AG09319 (cell line): ENCODE measurements at places on chromosomes 3 and 15.
A peak's percentile ranks its signal among the peaks of the same experiment; 100 is the strongest.

DNA sequence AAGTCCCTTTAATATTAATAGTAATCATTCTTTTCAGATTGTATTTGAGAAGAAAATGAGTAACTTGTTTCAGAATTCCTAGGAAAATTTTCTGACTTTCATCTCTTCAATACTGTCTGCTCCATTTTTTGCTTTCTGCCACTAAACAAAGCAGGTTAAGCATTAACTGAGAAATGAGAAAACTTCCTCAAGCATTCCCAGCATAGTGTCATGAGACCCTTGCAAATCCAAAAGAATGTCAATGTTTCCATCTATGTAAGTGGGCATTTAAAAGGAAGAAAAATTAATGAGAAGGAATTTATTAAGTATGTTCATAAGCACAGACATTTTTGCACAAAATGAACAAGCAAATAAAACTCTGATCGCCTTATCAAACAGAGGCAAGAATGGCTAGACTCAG, 148.0 kb upstream of the STRIT1 start:
- no peak for DNase-seq

DNA sequence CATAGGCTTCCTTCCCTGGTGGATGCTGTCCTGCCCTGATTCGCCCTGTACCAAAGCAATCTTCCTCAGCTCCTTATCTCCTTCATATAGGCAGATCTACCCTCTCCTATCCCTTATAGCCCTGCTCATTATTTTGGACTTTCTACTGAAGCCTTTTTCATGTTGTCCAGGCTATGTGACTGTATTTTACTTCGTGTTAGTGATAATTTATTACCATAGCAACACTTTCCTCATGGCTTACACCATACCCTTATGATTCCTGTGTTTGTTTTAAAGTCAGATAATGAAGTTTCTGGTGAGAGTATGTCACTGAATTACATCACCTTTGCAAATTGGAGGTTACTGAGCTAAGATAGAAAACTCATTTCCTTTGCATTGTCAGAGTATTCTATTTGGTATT, 352.6 kb downstream of the NLGN1 start:
- no peak for DNase-seq

DNA sequence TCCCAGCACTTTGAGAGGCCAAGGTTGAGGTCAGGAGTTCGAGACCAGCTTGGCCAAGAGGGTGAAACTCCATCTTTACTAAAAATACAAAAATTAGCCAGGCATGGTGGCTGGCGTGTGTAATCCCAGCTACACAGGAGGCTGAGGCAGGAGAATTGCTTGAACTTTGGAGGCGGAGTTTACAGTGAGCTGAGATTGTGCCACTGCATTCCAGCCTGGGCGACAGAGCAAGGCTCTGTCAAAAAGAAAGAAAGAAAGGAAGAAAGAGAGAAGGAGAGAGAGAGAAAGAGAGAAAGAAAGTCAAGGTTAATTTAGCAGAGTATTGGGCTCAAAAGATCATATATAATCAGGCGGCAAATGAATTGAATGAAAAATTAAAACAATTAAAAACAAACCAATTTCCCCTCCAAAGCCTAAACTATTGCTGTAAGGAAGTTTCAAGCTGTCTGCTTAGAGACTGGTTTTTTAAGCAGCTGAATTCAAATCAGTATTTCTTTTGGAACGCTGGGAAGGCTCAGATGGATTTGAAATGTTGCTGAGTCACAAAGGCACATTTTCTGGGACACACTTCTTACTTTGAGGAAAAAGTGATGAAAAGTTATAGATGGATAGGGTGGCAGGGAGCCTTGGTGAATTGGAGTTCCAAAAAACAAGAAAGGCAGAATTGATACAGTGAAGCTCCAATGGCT, 81.3 kb upstream of the BHLHE40 start:
- no peak for DNase-seq

DNA sequence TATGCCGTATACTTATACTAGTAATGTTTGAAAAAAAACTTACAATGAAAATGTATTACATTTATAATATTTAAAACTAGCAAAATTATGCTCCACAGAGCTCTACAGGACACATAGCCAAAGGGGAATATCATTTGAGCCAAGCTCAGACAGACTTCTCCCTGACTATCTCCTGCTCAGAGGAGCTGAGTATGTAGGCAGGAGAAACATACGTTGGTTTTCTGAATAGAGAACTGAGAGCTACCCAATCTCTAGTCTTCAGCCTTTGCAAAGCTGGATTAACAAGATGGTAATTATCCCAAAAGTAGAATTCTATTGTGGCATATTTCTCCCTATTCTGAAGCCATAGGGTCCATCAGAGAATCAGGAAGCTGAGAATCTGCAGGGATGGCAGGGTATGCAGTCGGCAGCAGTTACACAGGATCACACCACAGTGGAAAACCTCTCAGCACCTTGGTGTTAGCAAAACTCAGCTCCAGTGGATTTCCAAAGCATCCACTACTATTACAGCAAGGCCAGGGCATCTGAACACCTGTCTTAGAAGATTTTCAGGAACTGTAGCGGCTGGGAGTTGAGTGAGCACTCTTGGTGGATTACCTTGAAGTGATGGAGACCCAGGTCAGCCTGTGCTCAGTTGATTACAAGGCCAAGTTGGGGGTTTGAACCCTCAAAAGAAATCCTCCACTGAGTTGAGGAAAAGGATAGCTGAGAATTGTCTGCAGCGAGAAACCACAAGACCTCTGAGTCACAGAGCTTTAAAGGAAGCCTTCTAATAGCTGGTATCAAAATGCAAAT, 30.1 kb downstream of the GPR15 start:
- no peak for DNase-seq

DNA sequence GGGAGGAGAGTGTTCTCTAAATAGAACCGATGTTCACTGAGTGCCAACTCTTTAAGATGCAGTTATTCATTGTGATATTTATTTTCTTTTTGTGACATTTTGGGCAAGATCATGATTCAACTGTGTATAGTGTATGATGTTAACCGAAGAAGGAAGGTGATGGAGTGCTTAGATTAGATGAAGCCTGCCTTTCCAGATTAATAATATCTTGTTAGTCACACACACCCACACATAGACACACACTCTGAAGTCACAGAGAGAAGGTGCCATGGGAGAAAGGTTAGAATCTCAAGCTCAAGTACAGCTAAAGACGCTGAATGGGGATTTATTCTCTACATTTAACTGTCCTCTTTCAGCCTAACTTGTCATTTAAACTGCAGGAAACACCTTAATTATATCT, 77.0 kb downstream of the SLC9A9 start:
- no peak for DNase-seq

GRCh38 chr15:51288143-51289065, 50.0 kb downstream of the CYP19A1 start:
- no peak for DNase-seq

- no peak for DNase-seq
Observed at GRCh38 chr15:72496783-72497182, 22.7 kb downstream of the ARIH1 start.

- DNase-seq, result no peak
Observed at GRCh38 chr3:114095796-114096195, 39.3 kb downstream of the QTRT2 start.

DNA sequence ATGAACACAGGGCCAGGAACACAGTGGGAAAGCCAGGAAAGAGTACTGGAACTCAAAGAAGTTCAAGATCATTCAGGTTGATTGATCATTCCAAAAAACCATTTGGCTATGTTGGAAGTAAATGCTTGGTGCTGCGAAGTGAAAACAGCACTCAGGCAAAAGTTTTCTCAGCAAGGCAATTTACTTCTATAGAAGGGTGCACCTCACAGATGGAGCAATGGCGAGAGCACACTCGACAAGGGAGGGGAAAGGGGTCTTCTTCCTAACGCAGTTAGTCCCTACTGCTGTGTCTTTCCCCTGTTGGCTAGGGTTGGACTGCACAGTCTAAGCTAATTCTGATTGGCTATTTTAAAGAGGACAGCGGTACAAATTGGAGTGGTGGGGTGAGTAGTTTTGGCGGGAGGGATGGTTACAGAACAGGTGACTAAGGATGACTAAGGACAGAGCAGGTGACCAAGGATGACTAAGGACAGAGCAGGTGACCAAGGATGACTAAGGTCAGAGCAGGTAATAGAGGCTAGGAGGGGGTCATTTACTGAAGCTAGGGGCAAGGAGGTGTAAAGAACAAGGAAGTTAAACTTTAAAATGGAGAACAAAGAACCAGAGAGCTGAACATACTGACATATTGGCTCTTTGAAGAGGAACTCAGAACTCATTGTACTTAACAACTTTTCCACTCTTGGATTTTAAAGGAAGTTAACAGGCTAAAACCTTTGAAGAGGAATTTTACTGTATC, 43.3 kb downstream of the HOMER2 start:
- DNase-seq, result no peak

DNA sequence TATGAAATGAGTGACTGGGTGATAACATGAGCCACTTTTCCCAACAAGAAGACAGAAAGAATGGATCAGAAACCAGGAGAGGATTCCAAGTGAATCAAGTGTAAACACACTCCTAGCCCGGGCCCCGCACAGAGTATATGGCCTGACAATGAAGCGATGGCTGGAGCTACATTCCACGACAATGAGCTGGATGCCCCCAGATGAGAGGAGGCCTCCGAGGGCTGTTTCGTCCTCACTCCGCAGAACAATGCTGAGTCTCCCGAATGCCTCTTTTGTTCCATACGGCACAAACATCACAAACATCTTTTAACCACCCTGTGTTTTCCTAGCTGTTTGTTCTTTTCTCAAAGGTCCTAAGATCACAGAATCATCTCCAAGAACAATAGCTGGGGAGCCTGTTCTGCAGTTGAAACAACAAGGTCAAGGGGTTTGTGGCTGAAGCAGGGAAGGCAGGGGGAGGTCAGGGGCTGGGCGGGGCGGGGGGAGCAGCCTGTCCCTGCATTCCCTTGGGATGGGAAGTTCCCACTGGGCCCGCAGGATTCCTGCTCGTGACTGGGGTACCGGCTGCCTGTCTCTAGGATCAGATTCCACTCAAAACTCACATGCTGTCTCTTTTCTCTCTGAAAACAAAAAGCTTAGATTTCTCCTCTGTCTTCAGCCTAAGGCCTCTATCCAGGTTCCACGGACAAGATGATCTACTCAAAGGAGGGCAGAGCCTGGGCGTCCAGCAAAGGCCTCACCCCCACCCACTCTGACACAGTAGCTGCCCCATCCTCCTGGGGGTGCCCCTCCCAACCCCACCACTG, 151.3 kb downstream of the XXYLT1 start:
- peak; percentile 32 for DNase-seq

DNA sequence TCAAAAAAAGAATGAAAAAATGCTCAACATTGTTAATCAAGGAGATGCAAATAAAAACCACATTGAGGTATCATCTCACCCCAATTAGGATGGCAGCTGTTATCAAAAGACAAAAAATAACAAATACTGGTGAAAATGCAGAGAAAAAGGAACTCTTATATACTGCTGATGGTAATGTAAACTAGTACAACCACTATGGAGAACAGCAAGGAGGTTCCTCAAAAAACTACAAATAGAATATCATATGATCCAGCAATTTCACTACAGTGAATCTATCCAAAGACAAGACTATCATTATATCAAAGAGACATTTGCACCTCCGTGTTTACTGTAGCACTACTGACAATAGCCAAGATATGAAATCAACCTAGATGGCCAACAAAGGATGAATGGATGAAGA, 58.4 kb downstream of the PEAK1 start:
- no peak for DNase-seq

DNA sequence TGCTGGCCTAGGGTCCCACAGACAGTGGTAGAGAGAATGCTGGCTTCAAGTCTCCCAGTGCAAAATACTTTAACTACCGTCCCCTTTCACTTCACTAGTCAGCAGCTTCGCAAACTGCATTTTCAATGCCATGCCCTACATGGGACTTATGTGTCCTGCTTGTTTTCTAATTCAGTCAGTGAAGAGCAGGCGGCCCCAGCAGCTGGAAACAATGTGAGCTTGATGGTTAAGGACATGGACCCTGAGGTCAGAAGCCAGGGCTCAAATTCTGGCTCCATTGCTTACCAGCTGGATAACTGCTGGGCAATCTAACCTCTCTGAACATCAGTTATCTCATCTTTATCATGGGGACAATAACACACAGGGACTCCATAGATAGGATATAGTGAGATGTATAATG, 58.4 kb downstream of the SLC12A8 start:
- DNase-seq, result no peak

GRCh38 chr3:194596906-194597305, 36.3 kb downstream of the TMEM44 start:
- DNase-seq, result no peak

- DNase-seq, result no peak
Observed at GRCh38 chr3:70905491-70905890, 593.1 kb upstream of the MDFIC2 start.

DNA sequence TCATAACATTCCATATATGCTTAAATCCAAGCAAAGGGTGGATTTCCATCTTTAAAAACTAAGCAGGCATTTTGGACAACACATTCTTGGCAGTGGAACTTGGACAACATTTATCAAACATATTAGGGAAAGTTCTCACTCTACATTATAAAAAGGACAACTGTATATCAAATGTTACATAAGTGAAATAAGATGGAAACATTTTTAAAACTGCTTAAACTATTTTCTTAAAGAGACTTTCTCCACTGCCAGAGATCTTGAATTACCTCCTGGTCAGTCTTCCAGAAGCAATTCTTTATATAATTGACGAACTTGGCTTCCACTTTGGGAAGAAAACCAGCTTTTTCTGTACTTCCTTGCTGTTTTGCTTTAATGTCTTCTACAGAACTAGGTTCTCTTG, 109.3 kb downstream of the NEO1 start:
- DNase-seq, result no peak

- DNase-seq, result no peak
Observed at GRCh38 chr3:162721736-162722135, 1225.1 kb downstream of the OTOL1 start.

DNA sequence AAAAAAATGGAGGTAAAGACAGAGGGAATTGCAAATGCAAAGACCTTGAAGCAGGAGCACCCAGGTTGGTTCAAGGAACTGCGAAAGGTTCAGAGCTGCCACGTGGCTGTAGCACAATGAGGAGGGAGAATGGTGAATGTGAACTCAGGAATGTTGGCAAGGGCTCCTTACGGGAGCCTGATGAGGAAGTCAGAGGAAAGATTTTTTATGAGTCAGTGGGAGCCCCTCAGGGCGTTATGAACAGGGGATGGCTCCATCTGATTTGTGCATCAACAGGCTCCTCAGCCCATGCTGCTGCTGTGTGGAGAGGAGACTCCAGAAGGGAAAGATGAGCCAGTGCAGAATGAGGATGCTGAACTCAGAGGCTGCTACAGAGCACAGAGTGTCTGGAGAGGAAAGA, 194.4 kb downstream of the ARRDC4 start:
- peak; percentile 30 for DNase-seq

- DNase-seq, result no peak
Observed at GRCh38 chr3:196749125-196749524, 9.5 kb downstream of the PAK2 start.

DNA sequence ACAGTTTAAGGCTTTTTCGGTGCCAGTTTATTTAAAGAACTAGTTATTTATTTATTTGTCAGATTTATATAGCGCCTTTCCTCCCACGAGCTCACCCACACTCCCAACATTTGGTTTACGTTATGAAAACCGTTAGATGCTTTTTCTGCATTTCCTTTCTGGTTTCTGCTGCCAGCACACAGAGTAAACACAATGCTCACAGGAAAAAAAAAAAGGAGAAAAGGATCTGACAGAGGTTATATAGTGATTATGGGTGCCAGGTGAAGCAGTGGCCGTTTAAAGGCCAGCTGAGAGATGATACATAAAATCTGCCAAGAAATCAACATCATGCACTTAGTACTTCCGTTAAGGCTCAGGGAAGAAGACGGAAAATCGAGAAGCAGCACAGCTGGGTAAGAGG, 37.9 kb downstream of the ETV5 start:
- DNase-seq, result no peak
